ENCODE measurements at places on chromosomes 6 and 20. TPM values are rescaled to one million over a fixed set of nuclear protein-coding genes. Genes with fewer than 3 reads are reported as not detected.

The LRRC73 gene
- 0.17 TPM for polyA plus RNA-seq

The HLA-DMB gene
- 0.28 TPM for polyA plus RNA-seq

DNA sequence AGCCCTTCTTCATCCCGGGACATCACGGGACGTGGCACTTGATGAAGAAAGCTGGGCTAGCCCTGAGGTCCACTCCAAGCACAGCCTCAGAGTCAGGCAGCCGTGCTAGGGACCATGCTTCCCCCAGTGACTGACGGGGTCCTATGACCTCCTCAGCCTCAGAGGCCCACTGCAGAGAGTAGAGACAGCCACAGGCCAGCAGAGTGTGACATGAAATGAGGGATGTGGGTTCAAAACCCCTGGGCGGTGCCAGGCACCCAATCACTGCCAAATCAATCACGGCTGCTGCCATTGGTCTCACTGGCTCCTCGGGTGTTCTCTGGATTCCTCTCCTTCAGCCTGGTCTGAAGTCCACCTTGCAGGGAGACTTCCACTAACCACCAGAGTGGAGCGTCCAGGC is 197.7 kb upstream of the CDH4 start:
- no peaks in the 10 kb centered on the region for H3K27me3 ChIP-seq
- H3K4me3 ChIP-seq: no peak overlapping the region
- H3K4me1 ChIP-seq: no peaks in the 10 kb centered on the region
- DNase-seq: no peak
- no peaks in the 10 kb centered on the region for H3K36me3 ChIP-seq

GRCh38 chr6:20921578-20921977 is 387.3 kb downstream of the CDKAL1 start:
- H3K27ac ChIP-seq: no peak overlapping the region
- no peaks in the 10 kb centered on the region for H3K36me3 ChIP-seq
- peaks cover 2% of the 10 kb centered on the region for H3K4me1 ChIP-seq
- peak; percentile 41 for DNase-seq

DNA sequence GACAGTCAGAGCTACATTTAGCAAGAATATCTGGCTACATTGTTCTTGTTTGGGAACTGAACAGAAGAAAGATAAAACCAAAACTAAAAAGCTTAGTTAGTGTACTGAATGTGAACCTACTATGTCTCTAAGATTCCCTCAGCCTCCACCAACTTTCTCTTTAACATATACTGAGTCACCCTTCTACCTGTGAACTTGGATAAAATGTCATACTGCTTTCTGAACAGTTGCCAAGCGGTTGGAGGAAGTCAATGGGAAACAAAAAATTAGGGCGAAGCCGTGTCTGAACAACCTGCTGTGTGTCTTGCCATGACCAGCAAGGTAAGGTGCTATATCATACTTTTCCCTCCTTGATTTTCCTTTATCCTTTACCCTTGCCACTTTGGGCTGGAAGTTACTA is 243.5 kb downstream of the BTBD9 start:
- H3K4me1 ChIP-seq: peaks cover 1% of the 10 kb centered on the region
- no peak overlapping the region for H3K27ac ChIP-seq
- DNase-seq: no peak
- no peak overlapping the region for H3K4me3 ChIP-seq
- no peaks in the 10 kb centered on the region for H3K27me3 ChIP-seq

- no peak within 1 kb of the TSS for H3K27ac ChIP-seq
- H3K27me3 ChIP-seq: peaks cover 22% of the 10 kb centered on the region
- DNase-seq: no peak
- H3K4me3 ChIP-seq: no peak within 1 kb of the TSS
- no peaks in the 10 kb centered on the region for H3K36me3 ChIP-seq
- H3K4me1 ChIP-seq: no peaks in the 10 kb centered on the region
Measured at GRCh38 chr6:36269834-36270705, at the start of gene PNPLA1. Gene PNPLA1, plus strand, starts transcription at chr6:36270060. Its CDS starts 400 bp downstream, at chr6:36270460.

DNA sequence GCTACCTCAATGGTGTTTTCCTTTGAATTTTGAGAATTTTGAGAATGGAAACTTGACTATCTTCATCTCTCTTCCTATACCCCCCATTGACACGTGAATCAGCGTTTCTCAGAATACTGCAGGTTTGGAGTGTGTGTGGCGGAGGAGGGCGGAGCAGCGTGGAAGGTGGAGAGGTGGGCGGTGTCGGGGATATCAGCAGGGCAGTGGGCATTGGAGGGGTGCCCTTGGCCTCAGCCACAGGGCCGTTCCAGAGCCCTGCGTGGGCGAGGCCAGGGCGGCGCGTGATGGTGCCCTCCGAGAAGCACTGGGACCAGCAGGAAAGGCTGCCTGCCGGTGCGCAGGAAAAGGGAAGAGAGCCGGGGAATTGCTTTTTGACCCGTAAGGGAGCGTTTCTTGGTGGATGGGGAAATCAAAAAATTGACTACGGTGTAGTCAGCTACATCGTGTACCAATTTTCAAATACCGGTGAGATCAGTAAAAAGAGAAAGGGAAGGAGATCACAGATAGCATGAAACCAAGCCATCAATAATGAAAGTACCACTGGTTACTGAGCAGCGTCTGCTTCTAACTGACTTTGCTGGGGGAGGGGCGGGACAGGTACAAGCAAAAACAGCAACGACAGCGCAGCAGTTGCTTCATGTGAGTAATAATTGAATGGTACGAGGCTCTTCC is 82.7 kb upstream of the DUSP22 start:
- H3K27ac ChIP-seq: no peak overlapping the region
- H3K36me3 ChIP-seq: no peaks in the 10 kb centered on the region
- H3K4me3 ChIP-seq: no peak overlapping the region
- H3K27me3 ChIP-seq: peaks cover 4% of the 10 kb centered on the region
- no peak for DNase-seq

DNA sequence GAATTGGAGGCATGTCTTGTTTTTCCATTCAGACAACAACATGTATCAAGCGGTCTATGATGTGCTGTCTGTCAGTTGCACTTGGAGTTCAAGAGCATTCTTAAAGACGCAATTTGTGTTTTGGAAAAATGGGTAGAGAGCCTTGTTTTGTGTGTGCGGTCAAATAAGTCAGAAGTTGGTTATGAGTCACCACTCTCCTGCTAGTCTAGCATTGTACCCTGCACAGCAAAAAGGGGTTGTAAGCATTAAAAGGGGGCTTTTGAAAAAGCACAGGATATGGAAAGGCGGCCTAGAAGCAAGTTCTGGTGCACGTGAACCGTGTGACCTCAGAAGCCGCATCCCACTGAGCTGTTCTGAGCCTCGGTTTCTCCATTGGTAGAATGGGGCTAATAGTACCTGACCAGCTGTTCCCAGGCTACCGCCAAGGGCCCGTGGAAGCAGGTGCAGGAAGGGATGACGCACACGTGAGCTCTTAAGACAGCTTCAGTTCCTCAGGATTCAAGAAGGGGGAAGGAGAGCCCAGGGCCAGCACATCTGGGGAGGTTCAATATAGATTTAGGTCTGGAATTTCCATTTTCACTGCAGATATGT is 61.6 kb upstream of the SNX9 start:
- no peak overlapping the region for H3K4me3 ChIP-seq
- no peaks in the 10 kb centered on the region for H3K36me3 ChIP-seq
- no peaks in the 10 kb centered on the region for H3K27me3 ChIP-seq
- H3K4me1 ChIP-seq: peaks cover 33% of the 10 kb centered on the region
- peak; percentile 90 for DNase-seq
